ENCODE measurements at places on chromosomes 2 and 18.
A peak's percentile ranks its signal among the peaks of the same experiment; 100 is the strongest.

- no peak for DNase-seq
Measured at GRCh38 chr2:125272651-125273050, 1247.6 kb downstream of the CNTNAP5 start.

- DNase-seq = peak; percentile 32
Measured at GRCh38 chr2:214676421-214677089, 132.9 kb downstream of the BARD1 start.

DNA sequence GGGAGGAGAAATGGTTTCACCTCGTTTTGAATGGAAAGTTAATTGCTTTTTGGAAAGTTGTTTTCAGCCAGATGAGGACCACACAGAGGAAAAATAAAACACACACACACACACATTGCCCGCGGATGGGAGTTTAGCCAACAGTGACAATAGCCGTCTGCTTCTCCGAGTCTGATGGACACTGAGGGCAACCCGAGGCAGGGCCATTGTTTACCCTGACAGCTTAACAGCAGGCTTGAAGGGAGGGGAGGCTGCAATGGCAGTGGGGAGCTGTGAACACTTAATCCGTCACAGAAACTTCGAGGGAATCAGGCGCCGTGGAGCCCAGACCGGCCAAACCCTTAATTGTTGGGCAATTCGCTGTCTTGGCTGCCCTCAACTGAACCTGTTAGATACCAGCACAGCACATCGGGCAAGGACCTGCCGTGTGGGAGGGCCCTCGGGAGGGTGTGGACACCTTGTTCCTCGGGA is 145.9 kb downstream of the ACKR3 start:
- DNase-seq = no peak

- peak; percentile 88 for DNase-seq
Measured at GRCh38 chr2:70086278-70086837, 919 bp upstream of the PCBP1 start.

GRCh38 chr2:217113491-217113890 is 253.6 kb upstream of the TNP1 start:
- DNase-seq = no peak

DNA sequence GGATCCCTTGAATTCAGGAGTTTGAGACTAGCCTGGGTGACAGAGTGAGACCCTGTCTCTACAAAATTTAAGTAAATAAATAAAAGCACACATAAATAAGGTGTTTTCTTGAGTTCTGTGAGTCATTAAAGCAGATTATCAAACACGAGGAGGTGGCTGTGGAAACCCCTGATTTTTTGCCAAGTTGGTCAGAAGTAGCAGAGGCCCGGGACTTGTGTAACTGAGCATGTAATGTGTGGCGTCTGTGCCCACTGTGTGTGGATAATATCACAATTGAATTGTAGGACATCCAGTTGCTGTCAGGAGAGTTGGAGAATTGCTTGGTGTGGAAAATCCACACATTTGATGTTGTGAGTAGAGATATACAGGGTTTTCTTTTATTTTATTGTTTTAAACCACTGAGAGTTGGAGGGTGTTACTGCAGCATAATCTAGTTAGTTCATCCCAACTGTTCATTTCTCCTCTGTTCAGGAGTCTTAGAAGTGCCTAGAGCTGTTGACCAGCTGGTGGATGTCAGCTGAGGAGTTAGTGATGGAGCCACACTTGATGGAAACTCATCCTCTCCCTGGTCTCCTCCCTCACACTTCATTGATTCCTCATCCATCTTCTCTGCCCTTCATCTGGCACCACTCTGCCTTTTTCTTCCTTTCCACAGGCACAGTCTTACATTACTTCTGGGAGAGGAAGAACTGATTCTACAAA is 45.9 kb upstream of the RHOB start:
- DNase-seq = peak; percentile 43

- DNase-seq = peak; percentile 55
Measured at GRCh38 chr2:12950957-12951656, 234.4 kb downstream of the TRIB2 start.
